Stimulated activated CD8-positive, alpha-beta memory T cell treated with anti-CD3 and anti-CD28 coated beads, Interleukin-2, amount 100 ng/mL, for 48 hours (primary cell): ENCODE measurements at places on chromosomes 16 and 17.

- no peak for DNase-seq
Measured at GRCh38 chr17:55546991-55547664, 35.9 kb upstream of the SMIM36 start.

GRCh38 chr16:46648656-46649055 is 27.5 kb upstream of the SHCBP1 start:
- no peak for DNase-seq

- peak; percentile 18 for DNase-seq
Measured at GRCh38 chr16:17211797-17212196, 259.0 kb downstream of the XYLT1 start.

- DNase-seq = peak; percentile 83
Measured at GRCh38 chr16:67184995-67185650, 1.4 kb upstream of the MATCAP1 start.

GRCh38 chr17:7931709-7932482 is at the start of the genes CNTROB and TRAPPC1:
Gene CNTROB (plus strand): TSS chr17:7932206. CDS start chr17:7933080, 874 bp downstream.
Gene TRAPPC1 (minus strand): TSS chr17:7931946. CDS start chr17:7931829, 117 bp downstream.
- peak; percentile 99 for DNase-seq

- no peak for DNase-seq
Measured at GRCh38 chr17:57767561-57767960, 22.5 kb upstream of the CCDC182 start.

DNA sequence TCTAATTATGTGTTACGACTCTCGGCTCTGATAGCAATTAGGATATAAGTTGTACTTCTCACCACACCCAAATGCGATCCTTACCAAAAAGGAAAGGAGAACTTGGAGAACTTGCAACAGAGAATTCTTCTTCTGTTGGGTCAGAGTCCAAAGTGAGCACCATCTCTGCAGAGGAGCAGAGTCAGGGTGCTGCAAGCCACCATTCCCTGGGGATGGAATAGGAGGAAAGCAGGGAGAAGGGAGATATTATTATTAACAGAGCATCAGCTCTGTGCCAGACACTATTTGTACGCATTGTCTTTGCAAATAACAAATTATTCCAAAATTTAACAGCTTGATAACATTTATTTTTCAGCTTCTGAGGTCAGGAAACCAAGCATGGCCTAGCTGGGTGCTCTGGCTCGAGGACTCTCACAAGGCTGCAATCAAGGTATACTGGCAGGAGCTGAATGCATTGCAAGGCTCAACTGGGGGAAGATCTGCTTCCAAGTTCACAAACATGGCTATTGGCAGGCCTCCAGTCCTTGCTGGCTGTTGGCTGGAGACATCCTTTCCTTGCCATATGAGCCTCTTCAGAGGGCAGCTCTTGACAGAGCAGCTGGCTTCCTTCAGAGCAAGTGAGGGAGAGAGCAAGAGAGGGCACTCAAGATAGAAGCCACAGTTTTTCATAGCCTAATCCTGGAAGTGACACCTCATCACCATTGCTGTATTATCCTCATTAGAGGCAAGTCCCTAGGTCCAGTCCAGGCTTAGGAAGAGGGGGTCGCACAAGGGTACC is 296.2 kb upstream of the CDH5 start:
- no peak for DNase-seq

GRCh38 chr17:22463110-22463850 is 771.0 kb downstream of the KCNJ18 start:
- DNase-seq = no peak

GRCh38 chr17:81200695-81201580 is 21.8 kb downstream of the CEP131 start:
- DNase-seq = no peak

- no peak for DNase-seq
Measured at GRCh38 chr17:35543856-35544255, 6.4 kb upstream of the SLFN12L start.

DNA sequence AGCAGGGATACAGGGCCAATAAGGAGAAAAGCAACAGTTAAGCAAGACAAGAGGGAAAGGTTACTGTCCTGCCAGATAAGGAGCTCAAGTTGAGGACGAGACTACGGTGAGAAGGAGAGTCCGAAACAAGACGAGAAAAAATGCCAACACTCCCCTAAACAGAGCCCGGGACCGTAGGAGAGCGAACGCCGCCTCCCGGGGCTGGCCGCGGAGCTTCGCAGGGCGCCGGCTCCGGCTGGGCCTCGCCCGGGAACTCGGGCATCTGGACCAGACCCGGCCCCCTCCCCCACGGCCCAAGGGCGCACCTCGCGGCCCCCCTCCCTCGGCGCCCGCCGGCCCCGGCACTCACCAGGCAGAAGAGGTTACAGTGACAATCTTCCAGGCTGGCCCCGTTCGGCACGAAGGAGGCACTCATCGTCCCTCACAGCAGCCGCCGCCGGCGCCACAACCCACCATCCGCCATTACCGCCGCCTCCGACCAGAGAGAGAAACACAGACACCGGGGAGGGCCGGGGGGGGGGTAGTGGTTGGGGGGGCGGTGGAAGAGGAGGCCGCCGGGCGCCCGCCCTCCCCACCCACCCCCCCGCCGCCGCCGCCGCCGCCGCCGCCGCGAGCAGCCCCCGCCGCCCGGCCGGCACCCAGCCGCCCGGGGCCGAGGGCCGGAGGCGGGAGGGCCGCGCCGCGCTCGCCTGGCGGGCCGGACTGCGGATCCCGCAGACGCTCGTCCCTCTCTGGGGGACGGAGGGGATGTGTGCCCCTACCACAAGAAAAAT is at the start of gene MED13:
Gene MED13, minus strand, starts transcription at position 488 of the 773 bp plus-strand sequence. Its CDS starts 73 bp downstream, at position 415.
- peak; percentile 29 for DNase-seq
